ENCODE measurements at places on chromosomes 1 and 21.

DNA sequence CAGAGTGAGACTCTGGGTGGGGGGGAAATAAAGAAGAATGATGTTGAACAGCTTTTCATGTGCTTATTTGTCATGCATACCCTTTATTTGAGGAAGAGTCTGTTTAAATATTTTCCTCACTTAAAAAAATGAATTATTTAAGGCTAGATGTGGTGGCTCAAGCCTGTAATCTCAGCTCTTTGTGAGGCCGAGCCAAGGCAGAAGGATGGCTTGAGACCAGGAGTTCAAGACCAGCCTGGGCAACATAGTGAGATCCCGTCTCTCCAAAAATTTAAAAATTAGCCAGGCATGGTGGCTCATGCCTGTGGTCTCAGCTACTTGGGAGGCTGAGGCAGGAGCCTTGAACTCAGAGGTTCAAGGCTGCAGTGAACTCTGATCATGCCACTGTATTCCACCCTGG is 25.4 kb downstream of the SLC30A1 start:
- DNase-seq, result no peak

- no peak for DNase-seq
These were observed 114.7 kb downstream of the NEK7 start for GRCh38 chr1:198271467-198271866.

DNA sequence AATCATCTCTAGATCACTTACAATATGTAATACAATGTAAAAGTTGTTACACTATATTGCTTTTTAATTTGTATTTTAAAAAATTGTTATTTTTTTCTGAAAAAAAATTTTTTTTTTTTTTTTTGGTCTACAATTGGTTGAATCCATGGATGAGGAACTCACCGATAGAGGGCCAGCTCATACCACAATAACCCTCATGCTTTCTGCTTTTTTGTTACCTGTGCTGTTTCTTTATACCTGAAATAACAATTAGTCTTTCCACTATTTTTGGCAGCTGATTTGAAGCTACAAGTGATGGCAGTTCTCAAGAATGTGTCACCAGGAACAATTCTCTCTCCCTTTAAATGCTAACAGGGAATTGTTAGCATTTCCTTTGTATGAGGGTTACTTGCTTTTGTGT is 12.0 kb downstream of the SMG7 start:
- no peak for DNase-seq

- no peak for DNase-seq
These were observed 37.8 kb downstream of the FMO3 start for GRCh38 chr1:171128463-171128862.
